ENCODE measurements at places on chromosomes 16 and 17.

DNA sequence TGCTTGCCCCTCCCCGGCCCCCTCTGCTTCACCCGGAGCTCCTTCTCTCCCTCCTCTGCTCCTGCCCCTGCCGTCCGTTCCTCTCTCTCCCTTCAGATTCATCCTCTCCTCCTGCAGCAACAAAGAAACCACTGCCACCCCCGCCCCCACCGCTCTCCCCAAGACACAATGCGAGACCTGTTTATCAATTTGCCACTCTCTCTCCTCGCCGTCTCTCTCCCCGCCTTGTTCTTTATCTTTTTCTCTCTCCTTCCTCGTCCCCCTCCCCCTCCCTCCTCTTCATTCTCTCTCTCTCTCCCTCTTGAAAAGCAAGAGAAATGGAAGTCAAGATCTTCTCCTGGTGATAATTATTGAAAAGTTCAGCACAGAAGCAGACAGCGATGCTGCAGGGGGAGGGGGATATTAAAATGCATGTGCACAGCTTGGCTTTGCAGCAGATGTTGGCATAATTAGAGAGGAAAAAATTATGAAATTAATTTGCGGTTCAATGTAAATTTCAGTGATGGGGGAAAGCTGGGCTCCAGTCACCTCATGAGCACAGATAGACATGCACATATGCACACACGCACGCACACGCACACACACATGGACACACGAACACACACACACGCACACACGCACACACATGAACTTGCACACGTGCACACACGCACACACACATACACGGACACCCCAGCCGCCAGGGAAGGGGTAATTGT is 58.1 kb upstream of the CBFA2T3 start:
- no peak for DNase-seq

- no peak for DNase-seq
Observed at GRCh38 chr17:76893623-76894334, 25.6 kb downstream of the MGAT5B start.

GRCh38 chr17:81437191-81437651 is 42.0 kb downstream of the BAHCC1 start:
- DNase-seq, result no peak

GRCh38 chr17:71855010-71855409 is 265.8 kb upstream of the SOX9 start:
- no peak for DNase-seq

GRCh38 chr17:76491271-76492122 is 9.7 kb downstream of the RHBDF2 start:
- DNase-seq, result no peak

DNA sequence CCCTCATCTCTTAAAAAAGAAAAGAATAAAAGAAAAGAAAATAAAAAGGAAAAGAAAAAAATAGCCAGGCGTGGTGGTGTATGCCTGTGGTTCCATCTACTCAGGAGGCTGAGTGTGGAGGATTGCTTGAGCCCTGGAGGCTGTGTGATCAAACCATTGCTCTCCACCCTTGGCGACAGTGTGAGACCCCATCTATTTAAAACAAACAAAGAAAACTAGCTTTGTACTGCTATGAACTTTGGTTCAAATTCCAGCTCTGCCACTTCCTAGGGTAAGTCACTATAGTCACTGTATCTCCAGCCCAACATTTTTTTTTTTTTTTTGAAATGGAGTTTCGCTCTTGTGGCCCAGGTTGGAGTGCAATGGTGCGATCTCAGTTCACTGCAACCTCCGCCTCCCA is 4.2 kb downstream of the CTF1 start:
- DNase-seq, result no peak

DNA sequence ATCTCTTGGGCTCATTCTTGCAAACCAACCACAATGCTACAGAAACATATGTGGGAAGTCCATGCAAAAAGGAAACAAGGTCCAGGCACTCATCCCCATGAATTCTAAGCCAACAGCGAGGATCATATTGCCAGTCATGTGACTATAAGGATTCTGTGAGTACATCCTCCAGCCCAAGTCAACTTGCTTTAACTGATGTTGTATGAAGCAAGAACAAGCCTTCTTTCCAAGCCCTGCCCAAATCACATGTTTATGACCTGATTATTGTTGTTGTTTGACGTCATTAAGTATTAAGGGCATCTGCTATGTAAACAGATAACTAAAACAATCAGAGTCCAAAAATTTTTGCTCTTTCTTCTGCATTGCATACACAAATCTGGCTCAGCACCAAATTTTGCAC is 78.2 kb upstream of the MON1B start:
- no peak for DNase-seq

GRCh38 chr16:8567355-8568230 is 22.7 kb downstream of the TMEM114 start:
- DNase-seq, result peak; percentile 54

DNA sequence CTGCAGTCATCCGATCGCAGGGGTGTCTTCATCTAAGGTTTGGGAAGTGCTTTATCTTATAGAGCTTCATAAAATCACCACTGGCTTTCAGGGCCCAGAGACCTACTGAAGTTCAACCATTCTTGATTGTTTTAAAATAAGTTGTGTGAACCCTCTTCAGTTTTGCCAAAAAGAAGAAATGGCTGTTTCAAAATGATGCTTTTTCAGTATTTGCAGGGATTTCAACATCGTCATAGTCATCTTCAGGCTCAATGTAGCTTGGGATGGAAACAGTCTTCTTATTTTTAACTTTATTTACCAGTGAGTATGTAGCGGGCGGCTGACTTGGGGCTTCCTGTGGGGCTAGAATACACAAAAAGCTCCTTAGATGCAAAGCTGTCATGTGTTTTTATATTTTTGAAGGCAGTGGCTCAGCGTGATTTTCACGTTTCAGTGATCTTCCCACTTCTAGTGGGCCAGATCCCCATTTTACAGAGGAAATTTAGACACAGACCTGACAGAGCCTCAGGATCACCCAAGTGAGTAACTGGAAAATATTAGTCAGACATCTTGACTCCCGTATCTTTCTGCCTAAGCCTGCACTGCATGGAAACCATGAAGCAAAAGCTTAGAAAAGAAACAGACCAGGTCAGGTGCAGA is 19.1 kb upstream of the ZNF594 start:
- DNase-seq, result no peak

DNA sequence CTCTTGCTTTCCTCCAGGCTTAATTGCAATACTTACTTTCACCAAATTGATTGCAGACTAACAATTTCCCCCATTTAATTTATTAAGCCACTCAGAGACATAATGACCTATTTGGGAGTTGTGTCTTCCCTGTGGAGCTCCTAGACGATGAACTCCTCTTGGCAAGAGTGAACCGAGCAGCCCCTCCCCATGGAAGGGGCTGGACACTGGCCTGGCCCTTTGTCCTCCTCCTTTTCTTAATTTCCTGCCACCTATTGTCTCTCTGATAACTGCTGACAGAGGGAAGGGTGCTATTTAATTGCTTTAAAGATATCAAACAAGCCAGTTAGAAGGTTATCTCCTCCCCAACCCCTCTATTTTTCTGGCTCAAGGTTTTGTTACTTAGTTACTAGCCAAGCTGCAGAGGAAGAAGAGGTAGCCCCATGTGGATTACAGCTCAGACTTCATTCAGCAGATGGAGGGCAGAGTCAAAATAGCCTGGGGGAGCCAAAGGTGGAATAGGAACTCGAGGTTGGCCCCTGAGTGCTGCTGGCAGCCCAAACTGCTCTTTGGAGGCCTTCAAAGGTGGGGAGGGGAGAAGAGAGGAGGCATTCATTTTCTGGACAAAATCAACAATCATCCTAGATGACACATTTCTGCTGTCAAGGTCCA is 3.7 kb upstream of the SSTR2 start:
- DNase-seq, result no peak

Data from NCI-H748 treated with DMSO at 0.1 percent for 48 hours (cell line).